B cell (primary cell): ENCODE measurements at places on chromosomes 12 and 14. TPM values are rescaled to one million over a fixed set of nuclear protein-coding genes. Genes with fewer than 3 reads are reported as not detected.

The SDR9C7 gene
- 0.22 TPM in 1 of 2 replicates, not detected in the other for total RNA-seq

The MGAT4C gene
- not detected in 2 replicates for total RNA-seq

The MMP17 gene
- 14.8 and 15.0 TPM in 2 replicates for total RNA-seq

DNA sequence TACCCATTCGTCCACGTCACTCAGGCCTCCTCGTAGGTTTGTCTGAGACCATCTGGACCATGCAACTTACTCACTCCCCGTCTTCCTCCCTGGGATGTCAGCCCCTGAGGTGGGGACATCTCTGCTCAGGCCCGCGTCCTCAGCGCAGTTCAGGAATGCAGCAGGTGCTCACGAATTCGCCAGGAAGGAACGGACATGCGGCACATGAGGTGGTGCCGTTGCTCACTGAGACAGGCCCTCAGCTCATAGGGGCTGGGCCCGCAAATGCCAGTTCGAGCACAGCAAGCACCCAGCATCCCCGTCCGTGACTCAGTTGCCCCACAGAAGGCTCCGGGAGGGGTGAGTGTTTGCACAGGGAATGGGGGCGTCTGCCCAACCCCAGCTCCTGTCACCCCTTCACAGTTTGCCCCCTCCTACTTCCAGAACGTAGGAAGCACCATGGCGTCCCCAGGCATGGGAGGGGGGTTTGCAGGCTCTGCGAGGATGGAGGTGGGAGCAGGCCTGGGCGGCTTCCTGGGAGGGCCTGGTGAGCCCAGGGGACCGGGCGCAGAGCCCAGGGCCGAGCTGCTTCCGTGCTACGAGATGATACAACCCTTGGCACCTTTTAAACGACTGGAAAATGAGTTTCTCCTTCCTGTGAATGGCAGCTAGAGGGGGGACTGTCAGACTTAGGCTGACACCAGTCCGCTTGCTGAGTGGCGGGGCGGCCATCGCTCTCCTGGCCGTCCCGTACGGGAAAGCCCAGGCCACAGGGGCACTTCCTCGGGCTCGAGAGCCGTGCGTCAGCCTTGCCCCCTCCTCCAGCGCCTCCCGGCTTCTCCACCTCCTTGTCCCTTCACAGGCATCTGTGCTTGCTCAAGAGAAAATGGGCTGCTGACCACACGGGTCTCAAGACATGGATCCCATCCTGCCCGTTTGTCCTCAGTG, 6.9 kb downstream of the GALNT9 start:
- no peak for DNase-seq

- DNase-seq = no peak
Observed at GRCh38 chr12:31214626-31215517, 111.1 kb downstream of the SINHCAF start.

- DNase-seq = no peak
Observed at GRCh38 chr14:28242895-28243294, 523.7 kb upstream of the FOXG1 start.

DNA sequence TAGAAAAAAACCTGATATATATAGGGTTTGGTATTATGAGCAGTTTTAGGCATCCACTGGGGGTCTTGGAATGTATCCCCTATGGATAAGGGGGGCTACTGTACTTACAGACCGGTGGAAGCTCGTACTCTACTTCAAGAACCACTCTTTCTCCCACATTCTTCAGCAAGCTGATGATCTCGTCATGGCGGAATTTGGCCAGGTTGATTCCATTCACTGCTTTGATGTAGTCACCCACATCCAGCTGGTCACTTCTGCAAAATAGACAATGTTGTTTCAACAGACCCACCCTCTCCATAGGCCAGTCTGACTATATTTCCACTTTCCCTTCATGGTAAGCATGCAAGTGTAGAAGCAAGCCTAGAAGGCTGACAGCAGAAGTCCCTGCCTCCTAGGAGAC, 139.9 kb downstream of the GRIP1 start:
- DNase-seq = no peak

DNA sequence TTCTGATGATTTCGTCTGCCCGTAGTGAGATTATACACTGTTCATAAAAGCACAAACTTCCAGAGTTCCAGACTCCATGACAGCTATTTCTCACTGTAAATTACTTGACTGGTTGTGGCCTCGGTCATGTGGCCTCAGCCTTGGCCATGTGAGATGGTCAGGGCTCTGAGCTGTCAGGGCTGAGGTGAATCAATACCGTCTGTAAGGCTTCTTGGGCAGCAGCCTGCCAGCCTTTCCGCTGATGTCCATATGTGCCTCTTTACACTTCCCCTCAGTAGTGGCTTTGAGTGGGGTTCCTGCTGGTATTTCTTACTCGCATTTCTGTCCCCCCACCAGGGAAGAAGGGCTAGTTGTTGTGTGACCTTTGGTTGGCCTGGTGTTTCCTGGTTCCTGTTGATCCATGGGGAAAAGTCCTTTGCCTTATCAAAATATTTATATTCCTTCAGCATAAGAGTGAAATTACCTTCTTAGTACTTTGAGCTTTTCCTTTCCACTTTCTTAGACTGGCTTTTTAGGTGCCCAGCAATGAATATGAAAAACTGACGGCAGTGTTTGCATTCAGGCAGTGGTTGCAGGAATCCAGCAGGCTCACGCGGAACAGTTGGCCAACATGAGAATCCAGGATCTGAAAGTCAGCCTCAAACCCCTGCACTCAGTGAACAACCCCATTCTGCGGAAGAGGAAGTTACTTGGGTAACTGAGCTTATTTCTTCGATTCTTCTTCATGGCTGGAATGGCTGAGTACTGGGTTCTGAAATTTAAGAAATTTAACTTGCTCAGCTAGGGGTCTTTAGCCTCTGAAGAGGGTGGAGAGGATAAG, 46.1 kb downstream of the MAPKAPK5 start:
- no peak for DNase-seq

DNA sequence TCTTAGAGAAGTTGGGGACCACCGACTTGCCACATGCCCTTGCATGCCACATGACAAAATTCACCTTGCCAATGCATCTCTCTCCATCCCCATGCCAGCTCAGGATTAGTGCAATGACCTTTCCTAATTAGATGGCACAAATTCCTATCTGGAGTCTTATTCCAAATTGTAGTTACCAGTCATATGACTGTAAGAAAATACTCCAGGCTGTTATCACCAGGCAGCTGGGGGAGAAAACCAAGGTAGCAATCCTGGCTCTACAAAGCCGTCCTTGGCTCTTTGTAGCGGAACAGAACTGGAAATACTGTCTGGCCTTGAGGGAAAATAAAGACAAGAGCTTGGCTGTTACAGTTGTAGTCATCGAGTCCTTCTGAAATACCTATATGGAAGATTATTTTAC, 208.5 kb upstream of the DIO2 start:
- no peak for DNase-seq
